ENCODE measurements at places on chromosomes 11 and 22.

DNA sequence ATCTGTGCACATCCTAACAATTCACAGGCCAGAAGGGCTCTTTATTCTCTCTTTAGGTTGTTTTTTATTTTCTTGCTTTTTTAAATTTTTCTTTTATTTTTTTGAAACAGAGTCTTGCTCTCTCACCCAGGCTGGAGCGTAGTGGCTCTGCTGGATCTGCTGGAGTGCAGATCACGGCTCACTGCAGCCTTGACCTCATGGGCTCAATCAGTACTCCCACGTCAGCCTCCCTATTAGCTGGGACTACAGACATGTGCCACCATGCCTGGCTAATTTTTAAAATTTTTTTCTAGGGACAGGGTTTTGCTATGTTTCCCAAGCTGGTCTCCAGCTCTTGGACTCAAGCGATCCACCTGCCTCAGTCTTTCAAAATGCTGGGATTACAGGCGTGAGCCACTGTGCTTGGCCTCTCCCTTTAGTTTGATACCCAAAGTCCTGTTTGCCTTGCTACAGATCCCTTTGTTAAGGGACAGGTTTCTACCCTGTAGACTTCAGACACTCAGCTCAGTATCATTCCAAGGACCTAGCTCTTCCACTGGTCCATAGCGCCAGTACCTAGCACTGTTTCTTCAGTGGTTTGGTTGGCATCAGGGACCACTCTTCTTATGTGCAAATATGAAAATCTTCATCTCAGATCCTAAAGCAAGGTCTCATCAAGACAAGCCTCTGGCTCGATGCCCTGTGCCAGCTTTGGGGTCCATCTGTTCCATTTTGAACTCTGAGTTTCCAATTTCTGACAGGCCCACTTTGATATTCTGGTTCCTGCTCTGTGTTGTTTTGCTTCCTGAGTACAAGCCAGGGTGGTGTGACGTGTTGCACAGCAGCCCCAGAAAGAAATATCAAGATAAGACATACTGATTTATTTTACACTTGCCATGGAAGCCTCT is 211.7 kb downstream of the FAT3 start:
- no peak for DNase-seq

GRCh38 chr22:48171271-48171691 is 1408.8 kb downstream of the TBC1D22A start:
- DNase-seq = no peak

DNA sequence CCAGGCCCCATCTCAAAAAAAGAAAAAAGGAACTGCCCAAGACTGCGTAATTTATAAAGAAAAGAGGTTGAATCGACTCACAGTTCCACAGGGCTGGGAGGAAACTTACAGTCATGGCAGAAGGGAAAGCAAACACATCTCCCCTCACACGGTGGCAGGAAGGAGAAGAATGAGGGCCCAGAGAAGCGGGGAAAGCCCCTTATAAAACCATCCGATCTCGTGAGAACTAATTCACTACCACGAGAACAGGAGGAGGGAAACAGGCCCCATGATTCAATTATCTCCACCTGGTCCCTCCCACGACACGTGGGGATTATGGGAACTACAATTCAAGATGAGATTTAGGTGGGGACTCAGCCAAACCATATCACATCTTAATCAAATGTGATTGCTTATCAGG is 82.2 kb downstream of the BUD13 start:
- no peak for DNase-seq

DNA sequence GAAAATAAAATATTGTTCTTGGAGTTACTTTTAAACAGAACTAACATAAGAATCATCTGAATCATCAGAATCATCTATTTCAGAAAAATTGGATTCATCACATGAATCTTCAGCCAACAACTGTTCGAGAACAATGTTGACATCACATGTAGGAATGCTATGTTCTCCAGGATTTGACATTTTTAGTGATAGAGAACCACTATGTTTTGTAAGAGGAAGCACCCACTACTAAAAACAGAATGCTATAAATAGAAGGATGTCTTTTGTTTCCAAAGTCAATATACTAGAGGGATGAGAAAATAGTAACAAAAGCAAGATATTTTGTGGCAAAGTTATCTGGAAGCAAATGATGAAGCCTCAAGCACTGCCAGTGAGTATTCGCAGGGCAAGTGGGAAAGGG is 263.4 kb upstream of the DDI1 start:
- DNase-seq = no peak

GRCh38 chr22:48417225-48418070 is 1410.2 kb downstream of the BRD1 start:
- DNase-seq = no peak

- no peak for DNase-seq
Measured at GRCh38 chr11:77084581-77085191, 17.9 kb downstream of the CAPN5 start.

DNA sequence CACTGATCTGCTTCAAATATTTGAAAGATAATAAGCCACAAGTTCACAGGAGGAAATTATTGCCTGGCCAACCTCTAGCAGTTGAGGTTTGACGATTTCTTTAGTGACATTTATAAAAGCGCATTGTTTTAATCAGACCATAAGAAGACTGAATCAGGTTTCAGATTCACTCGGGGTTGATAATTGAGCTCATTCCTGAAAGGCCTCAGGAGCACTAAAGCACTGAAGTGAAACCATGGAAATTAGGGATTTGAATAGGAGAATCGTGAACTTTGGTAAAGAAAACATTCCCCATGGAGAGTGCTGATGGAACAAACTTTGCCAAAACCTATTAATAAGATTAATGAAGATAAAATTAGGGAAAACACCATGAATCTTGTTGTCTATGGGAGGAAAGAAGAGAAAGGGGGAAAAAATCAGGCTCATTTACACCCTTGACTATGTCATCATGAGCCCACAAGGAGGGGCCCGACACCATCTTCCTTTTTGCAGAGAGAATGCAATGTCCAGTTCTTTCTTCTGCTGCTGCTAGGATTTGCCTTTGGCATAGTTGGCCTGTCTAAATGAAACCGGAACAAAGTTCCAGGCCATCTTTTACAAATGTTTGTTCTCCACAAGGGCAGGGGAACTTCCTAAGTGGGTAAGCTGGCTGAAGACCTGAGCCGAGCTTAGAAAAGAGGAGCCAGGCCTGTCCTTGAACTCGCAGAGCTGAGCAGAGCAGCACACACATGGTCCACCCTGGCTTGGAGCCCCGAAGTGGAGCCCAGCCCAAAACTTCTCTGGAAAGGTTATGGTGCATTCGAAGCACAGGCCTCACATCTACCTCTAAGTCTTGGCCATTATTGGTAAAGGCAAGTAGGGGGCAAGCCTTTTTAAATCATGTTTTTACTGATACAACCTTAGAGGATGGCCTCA is 56.1 kb upstream of the EIF3M start:
- DNase-seq = no peak

DNA sequence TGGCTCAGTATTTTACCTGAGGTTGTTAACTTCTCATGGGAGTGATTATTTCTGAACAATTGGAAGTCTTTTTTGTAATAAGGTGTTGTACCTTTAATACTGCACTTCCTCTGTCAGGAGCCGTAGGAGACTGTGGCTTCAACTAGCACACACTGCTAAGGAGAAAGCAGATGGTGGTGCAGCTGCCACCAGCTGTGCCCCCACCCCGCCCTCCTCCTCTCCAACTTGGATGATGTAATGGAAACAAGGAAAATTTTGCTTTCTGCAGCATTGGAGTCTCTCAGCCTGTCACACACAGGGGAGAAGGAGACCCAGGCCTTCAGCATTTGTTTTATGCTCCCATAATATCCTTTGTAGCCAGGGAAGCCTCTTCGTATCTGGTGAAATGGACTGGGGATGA is 91.2 kb downstream of the TEAD1 start:
- peak; percentile 70 for DNase-seq

GRCh38 chr11:46383974-46384701 is 2.7 kb downstream of the MDK start:
- DNase-seq = no peak

GRCh38 chr11:19891022-19891421 is 178.4 kb downstream of the NAV2 start:
- DNase-seq = no peak

DNA sequence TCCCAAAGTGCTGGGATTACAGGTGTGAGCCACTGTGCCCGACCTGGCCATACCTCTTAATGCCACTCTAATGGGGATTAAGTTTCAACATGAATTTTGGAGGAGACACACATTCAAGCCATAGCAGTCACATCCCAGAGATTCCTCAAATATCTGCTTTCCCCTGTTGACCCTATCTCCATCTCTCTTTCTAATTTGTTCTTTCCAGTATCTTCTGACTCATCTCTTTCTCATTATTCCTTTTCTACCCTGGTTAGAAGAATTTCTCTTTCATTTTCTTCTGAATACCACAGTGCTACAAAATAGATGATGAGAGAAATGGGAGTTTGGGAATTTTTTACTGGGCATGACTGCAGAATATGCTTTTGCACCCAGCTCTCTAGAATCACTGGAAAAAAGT is 5.1 kb downstream of the OR10V1 start:
- DNase-seq = no peak

- DNase-seq = no peak
Measured at GRCh38 chr11:107857550-107858216, 904 bp downstream of the SLC35F2 start.

DNA sequence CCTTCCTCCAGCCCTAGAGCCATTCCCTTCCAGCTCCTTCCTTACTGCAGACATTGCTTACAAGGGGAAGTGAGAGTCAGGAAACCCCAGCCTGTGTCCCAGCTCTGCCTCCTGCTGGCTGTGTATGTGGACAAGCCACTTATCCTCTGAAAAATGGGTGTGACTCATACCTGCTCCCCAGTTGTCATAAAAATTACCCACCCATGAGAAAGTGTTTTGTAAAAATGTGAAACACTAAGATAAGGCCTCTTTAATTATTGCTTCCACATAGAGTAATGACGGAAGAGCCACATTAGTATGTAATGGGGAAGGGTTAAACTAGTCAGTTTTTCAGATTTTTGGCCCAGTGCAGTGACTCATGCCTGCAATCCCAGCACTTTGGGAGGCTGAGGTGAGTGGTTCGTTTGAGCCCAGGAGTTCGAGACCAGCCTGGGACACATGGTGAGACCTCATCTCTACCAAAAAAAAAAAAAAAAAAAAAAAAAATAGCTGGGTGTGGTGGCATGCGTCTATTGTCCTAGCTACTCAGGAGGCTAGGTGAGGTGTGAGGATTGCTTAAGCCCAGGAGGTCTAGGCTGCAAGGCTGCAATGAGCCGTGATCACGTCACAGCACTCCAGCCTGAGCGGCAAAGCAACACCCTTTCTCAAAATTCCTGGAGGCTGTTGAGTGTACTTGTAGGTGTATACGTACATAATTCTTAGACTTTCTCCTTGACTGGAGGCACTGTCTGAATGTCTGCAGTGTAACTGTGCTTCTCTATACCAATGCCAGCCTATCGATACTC is 84.9 kb downstream of the CTTN start:
- DNase-seq = no peak

GRCh38 chr11:67468056-67468455 is 995 bp downstream of the TMEM134 start:
- DNase-seq = no peak

- no peak for DNase-seq
Measured at GRCh38 chr11:44516688-44517507, 48.6 kb upstream of the CD82 start.

DNA sequence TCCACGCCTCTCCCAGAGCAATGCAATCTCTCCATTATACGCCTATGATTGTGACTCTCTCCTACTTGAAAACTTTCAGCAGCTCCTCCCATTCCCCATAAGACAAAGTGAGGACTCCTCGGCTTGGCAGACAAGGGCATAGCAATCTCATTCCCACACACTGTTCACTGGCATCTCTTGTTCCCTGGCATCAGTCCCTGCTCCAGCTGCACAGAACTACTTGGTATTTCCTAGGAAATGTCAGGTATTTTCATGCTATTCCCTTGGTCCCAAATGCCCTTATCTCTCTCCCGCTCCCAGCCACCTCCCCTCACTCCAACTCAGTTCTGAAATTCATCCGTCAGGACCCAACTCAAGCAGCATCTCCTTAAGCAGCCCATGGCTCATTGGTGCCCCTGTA is 28.4 kb downstream of the TMPRSS5 start:
- DNase-seq = no peak

- DNase-seq = no peak
Measured at GRCh38 chr11:1921574-1922141, 2.2 kb downstream of the TNNT3 start.

- DNase-seq = no peak
Measured at GRCh38 chr11:492427-493226, 14.4 kb downstream of the RNH1 start.

DNA sequence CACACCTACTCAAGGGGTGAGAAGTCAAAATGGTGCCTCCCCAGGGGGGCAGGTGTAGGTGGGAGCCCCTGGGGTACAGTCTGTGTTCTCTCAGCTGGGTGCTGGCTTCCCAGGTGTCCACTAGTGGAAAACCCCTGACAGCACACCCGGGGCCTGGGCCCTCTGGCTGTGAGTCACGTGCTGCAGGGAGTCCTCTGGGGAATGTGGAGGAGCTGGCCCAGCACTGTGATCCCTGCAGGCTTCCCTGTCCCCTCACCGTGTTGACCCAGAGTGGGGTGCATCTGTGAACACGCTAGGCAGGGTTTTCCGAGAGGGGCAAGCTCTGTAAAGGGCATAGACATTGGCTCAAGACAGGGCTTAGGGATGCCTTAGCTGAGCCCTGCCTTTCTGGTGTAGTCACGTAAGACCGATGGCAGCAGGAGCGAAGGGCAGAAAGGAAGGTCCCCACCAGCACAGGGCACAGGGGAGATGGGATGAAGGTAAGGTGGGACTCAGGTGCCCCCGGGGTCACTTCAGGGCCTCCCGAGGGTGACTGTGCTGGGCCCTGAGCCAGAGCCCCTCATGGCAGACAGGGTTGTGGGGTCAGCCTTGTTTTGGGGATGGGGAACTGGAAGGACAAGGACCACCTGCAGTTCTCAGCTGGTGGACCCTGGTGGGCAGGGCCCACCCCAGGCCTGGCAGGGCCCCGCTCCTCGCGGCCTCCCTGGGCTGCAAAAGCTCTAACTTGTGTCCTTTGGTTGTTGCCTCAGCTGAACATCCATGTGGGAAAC is 14.1 kb downstream of the DERL3 start:
- DNase-seq = no peak

- no peak for DNase-seq
Measured at GRCh38 chr11:124825876-124826275, 25.7 kb upstream of the MSANTD2 start.
